Caki2 (cell line): ENCODE measurements at places on chromosomes 7 and 10. TPM values are rescaled to one million over a fixed set of nuclear protein-coding genes. Genes with fewer than 3 reads are reported as not detected.

DNA sequence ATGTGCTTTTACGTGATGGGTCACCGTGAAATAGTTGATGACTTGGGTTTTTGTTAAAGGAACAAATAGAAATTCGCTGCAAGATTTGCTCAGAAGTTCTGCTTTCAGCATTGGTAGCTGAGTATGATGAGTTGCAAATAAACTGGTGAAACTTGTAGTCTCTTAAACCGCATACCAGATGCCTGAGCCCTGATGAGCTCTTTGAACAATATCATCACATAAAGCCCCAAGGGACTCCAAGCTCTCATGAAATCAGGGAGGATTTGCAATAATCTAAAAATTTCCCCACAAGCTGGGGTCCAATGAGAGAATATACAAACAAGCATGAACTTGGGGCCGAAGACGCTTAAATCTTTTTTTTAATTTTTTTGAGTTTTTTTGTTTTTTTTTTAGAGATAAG lies 312.4 kb downstream of the CALN1 start:
- no peak for DNase-seq

GRCh38 chr7:24836084-24836483 lies 78.8 kb upstream of the GSDME start:
- no peak for DNase-seq

DNA sequence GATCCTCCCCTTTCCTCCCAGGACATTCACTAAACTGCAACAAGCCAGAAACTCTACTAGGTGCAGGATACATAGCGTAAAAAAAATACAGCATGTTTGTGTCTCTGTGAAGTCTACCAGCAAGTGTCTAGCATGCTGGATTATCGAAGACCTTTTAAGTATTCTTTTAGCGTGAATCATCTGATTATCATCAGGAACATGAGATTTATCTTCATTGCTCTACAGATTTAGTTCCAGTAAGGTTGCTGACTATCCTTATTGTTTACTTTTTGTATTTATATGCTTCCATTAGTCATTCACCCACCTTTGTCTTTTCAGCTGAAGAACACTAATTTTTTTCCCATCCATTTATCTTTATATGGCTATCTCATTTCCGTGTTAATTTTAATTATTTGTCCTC lies 62.8 kb downstream of the PDZD8 start:
- no peak for DNase-seq

GRCh38 chr10:131629026-131629770 lies 271.6 kb upstream of the PPP2R2D start:
- DNase-seq: no peak

GRCh38 chr7:95899919-95900513 lies 127.7 kb downstream of the DYNC1I1 start:
- no peak for DNase-seq

GRCh38 chr10:32175629-32176028 lies 119.4 kb upstream of the KIF5B start:
- DNase-seq: no peak

GRCh38 chr7:19079066-19079465 lies 38.4 kb downstream of the TWIST1 start:
- DNase-seq: peak; percentile 18

GRCh38 chr7:142626420-142627035 lies 122.7 kb upstream of the PRSS1 start:
- DNase-seq: no peak

GRCh38 chr10:88870089-88870488 lies 10.0 kb upstream of the STAMBPL1 start:
- DNase-seq: no peak

DNA sequence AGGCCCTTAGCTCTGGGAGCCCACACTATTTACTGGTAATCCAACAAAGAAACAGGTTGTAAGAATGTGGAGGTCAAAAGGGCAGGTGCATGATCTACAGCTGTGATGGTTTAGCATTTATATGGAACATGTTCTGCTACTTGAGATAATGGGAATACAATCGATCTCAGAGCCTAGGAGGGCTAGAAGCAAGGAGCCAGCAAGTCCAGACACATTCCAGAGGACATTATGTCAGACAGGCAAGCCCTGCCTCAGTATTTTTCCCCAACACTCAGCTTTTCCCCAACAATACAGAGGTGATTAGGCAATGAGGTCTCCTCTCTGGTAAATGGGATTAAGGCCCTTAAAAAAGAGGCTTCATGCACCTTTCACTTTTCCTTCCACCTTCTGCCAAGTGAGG lies 21.4 kb upstream of the GNAT3 start:
- no peak for DNase-seq

DNA sequence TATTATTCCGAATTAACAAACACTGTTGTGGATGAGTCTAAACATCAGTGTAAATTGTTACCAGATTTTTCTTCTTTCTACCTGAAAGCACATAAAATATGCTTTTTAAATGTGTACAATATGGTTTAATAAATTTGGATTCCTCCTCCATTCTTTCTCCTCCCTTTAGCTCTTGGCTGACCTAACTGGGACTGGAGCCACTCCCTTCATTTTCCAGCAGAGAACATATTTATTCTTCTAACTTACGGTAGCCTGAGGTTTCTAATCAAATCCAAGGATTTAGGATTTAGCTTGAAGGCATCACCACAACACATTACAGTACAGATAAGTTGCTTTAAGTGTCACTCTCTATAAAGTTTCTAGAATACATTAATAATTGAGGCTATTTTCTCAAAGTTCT lies 88.2 kb upstream of the SEMA3C start:
- no peak for DNase-seq

DNA sequence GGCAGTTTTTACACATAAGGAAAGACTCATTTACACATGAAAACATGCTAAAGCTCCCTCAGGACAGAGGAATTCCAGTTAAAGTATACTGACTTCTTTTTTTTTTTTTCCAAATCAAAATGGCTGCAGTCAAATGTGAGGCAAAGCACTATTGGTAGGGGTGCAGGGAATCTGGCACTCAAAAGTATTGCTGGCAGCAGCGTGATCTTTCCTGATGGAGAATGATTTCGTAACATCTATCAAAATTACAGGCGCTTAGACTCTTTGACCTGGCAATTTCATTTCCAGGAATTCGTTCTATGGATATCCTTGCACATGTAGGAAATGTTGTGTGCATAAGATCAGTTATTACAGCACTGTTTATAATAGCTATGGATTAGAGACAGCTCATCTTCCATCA lies 65.7 kb downstream of the VSTM4 start:
- no peak for DNase-seq

GRCh38 chr10:43249962-43250614 lies 16.8 kb downstream of the RASGEF1A start:
- peak; percentile 14 for DNase-seq

- DNase-seq: peak; percentile 27
Observed at GRCh38 chr7:69002416-69002815, 595.9 kb upstream of the AUTS2 start.

- DNase-seq: no peak
Observed at GRCh38 chr10:103203466-103203865, 10.4 kb upstream of the NT5C2 start.

GRCh38 chr7:30285536-30286284 lies 1.3 kb downstream of the ZNRF2 start:
- DNase-seq: peak; percentile 64

- no peak for DNase-seq
Observed at GRCh38 chr7:102469972-102470825, 5.4 kb downstream of the LRWD1 start.

DNA sequence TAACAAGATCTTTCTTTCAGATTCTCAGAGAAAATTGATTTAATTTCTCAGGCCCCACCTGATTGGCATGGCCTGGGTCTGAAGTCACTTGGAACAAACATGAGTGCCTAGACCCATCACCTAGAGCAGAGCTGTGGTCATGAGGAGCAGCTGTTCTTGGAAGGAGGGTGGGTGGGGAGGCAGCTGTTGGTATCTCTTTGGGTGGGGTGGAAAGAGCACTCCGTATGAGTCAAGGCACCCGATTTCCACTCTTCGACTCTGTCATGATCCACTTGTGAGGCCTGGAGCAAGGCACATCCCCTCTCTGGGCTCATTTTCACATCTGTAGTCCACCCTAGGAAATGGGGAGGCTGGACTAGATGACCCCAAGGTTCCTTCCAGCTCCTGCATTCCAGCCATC lies 156.7 kb downstream of the C10orf105 start:
- DNase-seq: no peak

GRCh38 chr10:124450012-124450782 lies at the start of gene NKX1-2:
NKX1-2 (minus strand) TSS chr10:124450035; CDS start chr10:124449943, 92 bp downstream.
- no peak for DNase-seq

DNA sequence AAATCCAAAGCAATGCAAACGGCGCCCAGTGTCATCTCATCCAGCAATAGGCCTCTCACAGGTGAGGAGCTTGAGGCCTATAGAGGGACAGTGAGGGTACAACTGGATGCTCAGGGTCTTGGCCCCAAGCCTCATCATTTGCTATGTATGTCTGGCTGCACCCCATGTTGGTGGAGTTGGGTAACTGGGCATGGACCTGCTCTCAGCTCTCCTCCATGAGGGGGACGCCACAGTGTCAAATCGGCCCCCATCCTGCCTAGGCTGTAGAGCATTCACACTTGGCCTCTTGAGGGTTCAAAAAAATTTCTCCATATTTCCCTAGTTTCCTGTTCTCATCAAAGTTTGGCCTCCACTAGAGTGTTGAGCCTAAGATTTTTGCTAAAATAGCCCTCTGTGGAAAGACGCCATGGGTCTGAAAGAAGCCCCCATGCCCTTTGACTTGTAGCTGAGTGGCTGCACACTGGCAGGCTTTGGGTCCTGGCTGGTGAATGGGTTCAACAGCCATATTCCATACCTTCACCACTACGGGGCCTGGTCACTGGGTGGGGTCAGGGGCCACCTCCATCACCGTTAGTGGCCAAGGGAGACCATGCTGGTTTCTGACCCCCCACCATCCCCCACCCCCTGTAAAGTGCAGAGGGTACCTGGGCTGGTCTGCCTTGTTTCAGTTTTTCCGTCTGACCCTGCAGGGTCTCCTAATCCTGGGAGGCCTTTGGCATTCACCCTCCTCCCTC lies 132.3 kb upstream of the TBX20 start:
- no peak for DNase-seq

DNA sequence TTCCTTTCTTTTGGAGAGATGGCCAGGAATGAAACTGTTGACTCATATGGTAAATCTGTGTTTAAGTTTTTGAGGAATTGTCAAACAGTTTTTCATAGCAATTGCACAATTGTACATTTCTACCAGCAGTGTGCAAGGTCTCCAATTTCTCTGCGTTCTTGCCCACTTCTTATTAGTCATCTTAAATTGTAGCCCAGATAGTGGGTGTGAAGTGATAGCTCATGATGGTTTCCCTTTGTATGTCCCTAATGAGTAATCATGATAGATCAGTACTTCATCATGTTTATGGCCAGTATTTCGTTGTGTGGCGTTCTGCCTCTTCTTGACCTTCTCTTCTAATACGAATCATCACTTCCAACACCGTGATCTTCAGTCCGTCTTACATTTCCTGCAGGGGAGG lies 136.3 kb downstream of the DOCK1 start:
- DNase-seq: no peak

GRCh38 chr7:24216576-24217125 lies 67.3 kb upstream of the NPY start:
- DNase-seq: no peak

The ATG9B gene
- total RNA-seq: 0.68 TPM in 1 of 2 replicates, not detected in the other

The RAMP3 gene
- not detected in 2 replicates for total RNA-seq

The ASZ1 gene
- not detected in 2 replicates for total RNA-seq

The SLC18A3 gene
- total RNA-seq: not detected in 2 replicates

The CRYGN gene
- not detected in 2 replicates for total RNA-seq

The TCF7L2 gene
- 0.47 TPM in 1 of 2 replicates, not detected in the other for total RNA-seq

The SYNPO2L gene
- total RNA-seq: not detected in 2 replicates

The MOGAT3 gene
- total RNA-seq: not detected in 2 replicates
